ENCODE measurements at places on chromosomes 16 and 17.

GRCh38 chr16:11104168-11105037 lies 151.6 kb downstream of the SOCS1 start:
- DNase-seq: no peak

DNA sequence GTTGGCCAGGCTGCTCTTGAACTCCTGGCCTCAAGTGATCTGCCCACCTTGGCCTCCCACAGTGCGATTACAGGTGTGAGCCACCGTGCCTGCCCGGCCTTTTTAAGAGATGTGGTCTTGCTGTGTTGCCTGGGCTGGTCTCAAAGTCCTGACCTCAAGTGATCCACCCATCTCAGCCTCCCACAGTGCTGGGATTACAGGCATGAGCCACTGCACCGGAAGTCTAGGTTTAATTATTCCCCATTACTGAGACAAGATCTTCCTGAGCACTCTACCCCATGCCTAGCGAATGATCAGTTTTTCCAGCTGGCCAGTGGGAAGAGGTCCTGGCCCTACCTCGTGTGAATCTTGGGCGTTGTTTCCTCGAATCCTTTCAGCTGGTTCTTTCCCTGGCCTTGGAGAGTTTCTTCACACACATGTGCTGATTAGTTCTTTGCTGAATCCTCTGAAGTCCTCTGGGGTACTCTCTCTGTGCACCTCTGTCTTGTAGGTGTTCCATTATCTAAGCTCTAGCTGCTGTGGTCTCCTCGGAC lies 18.9 kb downstream of the C16orf54 start:
- no peak for DNase-seq

DNA sequence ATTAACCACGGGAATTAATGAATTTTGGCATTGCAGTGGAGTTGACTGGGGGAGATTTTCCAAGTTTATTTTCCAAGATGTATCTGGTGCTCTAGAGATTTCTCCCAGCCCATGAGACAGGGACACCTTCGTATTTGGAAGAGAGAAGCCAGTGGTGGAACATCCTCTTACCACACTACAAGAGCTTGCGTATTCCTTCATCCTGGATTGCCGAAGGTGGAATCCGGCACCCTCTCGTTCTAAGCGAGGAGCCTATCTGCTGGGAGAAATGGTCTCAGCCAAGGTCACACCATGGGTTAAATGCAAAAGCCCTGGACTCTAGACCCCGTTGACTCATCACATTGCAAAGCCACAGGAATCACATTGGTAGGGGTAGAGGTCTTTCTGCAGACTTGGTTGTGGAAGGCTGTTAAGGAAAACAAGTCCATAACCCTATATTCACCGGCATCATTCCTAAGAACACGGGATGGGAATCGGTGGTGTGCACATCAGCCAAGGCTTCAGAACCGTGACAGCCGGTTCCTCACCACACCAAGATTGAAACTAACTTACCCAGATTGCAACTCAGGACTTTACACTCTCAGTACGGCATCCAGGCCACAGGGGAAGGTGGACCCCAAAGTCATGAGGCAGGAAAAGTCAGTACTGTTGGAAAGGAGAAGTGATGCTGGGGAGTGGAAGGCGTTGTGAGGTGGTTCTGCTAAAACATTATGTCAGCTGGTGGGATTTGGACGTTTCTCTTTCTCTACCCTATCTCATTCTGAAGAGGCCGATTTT lies 259.8 kb downstream of the CPPED1 start:
- no peak for DNase-seq

DNA sequence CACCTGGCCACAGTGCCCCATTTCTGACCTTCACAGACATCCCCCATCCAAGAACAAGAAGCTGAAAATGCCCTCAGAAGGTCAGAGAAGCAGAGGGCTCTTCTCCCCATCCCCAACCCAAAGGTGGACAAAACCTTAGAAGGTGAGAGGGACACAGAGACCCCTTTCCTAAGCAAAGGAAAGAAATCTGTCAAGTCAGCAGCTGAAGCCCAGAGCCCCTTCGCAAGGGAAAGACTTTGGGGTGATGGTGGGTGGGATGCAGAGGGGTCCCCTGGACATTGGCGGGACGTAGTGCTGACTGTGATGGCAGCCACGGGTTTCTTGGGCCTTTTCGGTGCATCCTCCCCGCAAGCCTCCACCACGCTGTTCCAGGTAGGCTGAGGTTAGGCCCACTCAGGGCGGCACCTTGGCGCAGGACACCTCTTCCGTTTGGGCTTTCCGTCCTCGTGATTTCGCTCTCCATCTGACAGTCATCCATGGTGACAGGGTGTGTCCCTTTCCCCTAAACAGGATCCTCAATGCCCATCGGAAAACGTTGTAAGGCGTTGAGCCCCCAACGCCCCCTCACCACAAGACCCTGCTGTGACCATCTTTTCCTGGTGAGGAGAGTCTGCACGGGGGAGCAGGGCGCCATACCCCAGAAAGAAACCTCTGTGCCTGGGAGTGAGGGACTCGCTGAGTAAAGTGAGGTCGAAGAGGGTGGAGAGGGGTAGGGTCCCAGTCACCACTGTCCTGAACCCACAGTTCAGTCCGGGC lies 10.7 kb upstream of the GSDMA start:
- DNase-seq: no peak

- no peak for DNase-seq
Observed at GRCh38 chr16:4056161-4057105, 59.8 kb downstream of the ADCY9 start.

DNA sequence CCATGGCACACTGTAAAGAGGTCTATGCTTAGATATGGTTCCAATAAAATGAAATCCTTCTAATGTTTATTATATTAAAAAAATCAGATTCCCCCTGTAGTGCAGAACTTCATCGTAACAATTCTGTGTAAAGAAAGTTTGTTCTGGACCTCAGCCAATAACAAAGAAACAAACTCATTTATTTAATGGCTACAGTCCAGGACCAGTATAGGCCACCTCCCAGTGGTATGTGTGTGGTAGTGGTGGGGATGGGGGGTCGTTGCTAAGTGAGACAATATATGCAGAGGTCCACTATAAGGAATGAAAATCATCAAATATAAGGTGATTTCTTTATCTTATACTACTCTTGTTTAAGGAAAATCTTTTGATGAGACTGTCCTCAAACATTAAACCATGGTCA lies 136.4 kb downstream of the CDK5R1 start:
- DNase-seq: no peak

DNA sequence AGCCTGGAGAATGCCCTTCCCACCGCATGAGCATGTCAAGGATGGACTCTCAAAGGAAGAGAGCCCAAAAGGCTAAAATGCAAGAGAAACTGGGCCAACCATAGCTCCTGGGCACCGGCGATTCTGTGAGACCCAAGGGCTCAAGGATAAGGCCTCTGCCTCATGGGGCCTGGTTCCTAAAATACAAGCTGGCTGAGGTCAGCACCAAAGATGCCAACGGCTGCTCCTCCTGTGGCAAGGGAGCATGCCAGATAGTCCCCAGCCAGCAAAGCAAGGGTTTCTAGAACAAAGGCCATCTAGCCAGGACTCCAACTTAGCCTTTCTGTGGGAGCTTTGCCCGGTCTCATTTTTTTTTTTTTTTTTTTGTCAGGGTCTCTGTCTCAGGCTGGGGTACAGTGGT lies 20.1 kb downstream of the GPRC5B start:
- no peak for DNase-seq

DNA sequence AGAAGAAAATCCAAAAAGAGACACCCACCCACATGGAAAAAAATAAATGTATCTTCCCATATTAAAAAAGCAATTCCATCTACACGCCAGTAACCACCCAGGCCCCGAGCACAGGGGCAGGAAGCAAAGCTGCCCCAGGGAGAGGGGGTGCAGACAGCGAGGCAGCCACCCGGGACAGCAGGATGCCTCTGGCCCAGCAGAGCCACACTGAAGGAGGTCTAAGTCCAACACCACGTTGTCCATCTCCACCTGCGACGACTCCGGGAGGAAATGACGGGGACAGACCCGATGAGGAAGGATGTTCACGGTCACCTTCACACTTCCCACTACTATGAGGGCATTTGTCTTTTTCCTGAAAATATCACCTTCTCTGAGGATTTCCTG lies 14.4 kb upstream of the CYTH1 start:
- no peak for DNase-seq

- no peak for DNase-seq
Observed at GRCh38 chr17:78834571-78834970, 6.0 kb downstream of the USP36 start.

DNA sequence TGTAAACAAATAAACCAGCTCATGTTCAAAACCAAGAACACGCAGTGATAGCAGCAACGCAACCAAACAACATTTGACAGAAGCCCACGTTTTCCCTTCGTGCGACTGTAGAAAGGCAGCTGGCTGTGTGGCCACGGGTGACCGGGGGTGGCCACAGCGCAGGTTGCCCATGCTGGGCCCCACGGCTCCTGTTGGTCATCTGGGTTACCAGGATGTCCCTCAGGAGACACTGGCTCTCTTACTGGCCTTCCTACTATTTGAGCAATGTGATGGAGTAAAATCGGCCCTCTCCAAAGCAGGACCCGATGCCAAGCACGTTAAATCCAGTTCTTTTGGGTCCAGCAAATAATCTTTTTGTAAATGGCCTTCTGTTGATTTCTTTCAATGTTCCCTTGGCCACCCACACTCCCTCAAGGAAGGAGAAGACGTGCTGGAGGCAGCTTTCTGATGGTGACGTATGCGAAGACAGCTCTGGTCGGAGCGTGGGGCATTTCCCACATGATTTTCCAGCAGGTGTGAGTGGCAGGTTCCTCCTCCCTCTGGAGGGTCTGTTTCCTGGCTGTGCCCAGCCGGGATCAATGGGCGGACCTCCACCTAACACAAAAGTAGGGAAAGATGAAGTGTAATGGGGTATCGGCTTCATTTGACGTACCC lies 143.1 kb upstream of the CHMP6 start:
- no peak for DNase-seq

DNA sequence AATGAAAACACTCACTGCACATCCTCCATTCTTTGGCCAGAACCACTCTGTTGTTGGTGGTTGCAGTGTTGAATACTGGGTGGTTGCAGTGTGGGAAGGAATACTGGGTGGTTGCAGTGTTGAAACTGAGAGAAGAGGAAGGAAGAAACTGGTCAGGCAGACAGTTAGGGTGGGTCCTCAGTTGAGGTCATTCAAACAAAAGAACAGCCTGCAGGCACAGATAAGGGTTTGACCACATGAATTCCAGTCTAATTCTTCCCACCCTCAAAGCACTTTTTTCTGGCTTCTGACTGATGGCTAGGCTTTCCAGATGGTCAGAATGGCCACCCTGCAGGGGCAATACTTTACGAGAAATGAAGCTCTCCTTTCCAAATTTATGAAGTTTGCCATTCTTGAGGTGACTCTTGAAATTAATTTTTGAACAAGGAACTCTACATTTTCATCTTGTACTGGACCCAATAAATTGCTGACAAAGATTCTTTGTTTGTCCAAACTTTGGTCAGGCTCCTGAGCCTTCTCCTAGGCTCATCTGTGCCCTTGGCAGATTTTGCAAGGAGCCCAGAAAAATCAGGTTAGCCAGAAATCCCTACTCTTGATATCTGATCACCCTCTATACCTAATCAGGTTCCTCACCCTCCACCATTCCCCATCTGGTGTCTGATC lies 596.6 kb upstream of the CDH5 start:
- no peak for DNase-seq

- DNase-seq: no peak
Observed at GRCh38 chr16:66899945-66900710, 18.6 kb downstream of the CDH16 start.

DNA sequence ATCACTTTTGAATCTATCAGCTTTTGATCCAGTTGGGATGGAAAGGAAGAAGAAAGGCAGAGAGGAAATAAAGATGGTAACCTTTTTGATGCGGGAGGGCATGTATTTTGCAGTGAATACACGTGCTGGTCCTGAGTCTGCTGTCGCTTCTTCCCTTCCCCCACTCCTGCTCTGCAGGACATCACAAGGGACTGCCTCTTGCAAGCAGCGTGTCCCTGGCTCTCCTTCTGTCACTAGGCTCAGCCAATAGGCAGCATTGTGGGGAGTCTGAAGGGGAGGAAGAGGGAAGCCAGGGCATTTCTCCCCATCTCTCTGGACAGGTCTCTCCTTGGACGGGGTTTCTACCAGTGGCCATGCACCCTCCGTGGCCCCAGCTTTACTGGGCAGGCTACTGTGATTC lies 15.7 kb upstream of the WFDC1 start:
- DNase-seq: no peak

DNA sequence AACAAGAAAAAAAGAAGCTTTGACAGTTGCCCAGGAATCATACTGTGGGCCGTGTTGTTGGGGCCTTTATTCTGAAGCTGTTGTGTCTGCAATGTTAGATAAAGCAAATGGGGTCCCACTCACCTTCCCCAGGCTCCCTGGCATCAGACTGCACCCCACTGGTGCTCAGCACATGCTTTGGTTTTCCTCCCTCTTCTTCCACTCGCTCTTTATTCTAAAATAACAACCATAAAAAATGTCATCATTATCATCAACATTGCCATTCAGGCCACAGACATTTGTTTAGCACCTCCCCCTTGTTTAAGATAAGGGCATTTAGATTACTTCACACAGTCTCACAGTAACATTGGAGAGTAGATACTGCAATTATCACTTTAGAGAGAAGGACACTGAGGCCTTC lies 8.2 kb downstream of the MYLK3 start:
- DNase-seq: no peak

GRCh38 chr16:84832488-84833143 lies 12.8 kb downstream of the CRISPLD2 start:
- DNase-seq: no peak

DNA sequence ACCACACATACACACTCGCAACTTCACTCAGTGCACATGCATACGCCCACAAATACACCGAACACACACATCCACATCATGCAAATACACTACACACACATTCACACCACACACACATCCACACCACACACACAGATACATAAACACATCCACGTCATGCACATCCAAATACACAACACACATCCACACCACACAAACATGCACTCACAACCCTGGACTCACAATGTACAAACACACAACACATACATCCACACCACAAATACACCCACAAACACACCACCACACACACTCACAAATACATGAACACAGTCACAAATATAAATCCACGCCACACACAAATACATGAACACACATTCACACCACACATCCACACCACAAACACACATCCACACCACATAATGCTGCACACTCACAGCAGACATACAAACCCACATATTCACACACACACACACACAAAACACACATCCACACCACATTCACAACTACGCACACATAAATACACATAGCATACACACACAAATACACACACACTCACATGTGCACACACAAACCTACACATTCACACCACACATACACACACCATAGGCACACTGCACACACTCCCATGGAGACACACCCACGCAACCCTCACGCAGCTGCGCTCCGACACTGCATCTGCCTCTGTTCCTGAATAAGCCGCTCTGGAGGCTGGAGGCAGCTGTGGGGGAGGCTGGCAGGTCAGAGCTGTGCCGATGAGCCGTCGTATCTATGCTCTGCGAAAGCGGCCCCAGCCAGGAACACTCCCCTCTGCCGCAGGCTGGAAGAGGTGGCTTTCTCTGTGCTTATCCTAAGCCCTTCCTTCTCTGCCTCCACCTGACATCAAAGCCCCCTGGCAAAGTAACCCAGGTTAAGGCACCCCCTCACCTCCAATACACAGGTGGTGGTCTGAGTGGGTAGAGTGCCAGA lies 141.8 kb downstream of the GRIN2A start:
- no peak for DNase-seq
